ENCODE measurements at places on chromosomes 4 and X. TPM values are rescaled to one million over a fixed set of nuclear protein-coding genes. Genes with fewer than 3 reads are reported as not detected.

DNA sequence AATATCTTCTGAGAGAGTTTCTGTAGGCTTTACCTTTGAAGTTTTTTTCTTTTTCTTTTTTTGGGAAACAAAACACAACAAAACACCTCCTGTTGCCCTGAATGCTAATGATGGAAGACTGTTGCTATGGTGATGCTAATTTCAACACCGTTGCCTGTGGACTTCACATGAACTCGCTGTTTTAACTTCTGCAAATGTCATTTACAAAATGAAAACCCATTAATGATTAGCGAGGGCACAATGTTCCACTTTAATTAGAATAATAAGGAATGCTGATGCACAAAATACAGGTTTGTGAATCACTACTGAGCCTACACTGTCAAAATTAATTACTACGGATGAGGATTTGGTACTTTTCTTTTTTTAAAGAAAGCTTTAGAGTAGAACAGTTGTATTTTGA, 227.1 kb upstream of the FTHL17 start:
- H3K27ac ChIP-seq = no peak overlapping the region
- no peaks in the 10 kb centered on the region for H3K36me3 ChIP-seq
- DNase-seq = no peak
- H3K4me3 ChIP-seq = no peak overlapping the region
- H3K4me1 ChIP-seq = no peaks in the 10 kb centered on the region

- no peaks in the 10 kb centered on the region for H3K27me3 ChIP-seq
- H3K4me1 ChIP-seq = no peaks in the 10 kb centered on the region
- H3K27ac ChIP-seq = no peak overlapping the region
- no peak overlapping the region for H3K4me3 ChIP-seq
Observed at GRCh38 chrX:12080265-12080664, 58.0 kb upstream of the FRMPD4 start.

NAA11 gene
- total RNA-seq = not detected

DNA sequence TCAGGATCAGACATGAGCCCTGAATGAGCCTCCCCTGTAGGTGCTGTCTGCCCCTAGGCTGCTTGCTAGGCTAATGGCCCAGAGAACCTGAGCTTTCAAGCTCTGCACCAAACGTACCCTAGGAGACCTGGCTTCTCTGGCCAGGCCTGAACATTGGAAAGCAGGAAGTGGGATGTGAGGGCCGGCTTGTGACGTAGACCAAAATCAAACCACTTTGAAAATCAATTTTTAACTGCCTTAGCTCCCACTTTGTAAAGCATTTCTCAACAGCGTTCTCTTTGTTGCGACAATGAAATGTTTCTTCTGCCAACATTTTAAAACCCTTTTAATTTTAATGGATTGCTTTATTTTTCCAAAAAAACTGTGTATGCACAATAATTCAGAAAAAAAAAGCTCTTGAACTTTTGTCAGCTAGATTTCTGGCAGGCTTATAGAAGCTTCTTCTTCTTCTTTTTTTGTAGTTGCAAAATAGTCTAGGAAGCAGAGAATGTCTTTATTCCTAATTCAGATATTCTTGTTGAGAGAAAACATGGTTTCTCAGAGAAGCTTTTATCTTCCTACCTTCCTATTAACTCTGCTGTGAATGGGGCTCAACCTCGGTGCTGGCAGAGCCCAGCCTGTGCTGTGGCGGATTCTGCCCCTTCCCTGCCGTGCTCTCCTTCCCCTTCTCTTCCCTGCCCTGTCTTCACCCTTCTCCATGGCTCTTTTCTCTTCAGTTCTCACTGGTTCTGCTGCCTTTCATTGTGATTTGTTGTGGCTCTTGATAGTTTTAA, 145.2 kb upstream of the SFRP2 start:
- H3K4me3 ChIP-seq = no peak overlapping the region
- no peak for DNase-seq
- H3K36me3 ChIP-seq = no peaks in the 10 kb centered on the region
- H3K4me1 ChIP-seq = no peaks in the 10 kb centered on the region
- H3K27ac ChIP-seq = no peak overlapping the region

SCRG1 gene
- total RNA-seq = not detected

DNA sequence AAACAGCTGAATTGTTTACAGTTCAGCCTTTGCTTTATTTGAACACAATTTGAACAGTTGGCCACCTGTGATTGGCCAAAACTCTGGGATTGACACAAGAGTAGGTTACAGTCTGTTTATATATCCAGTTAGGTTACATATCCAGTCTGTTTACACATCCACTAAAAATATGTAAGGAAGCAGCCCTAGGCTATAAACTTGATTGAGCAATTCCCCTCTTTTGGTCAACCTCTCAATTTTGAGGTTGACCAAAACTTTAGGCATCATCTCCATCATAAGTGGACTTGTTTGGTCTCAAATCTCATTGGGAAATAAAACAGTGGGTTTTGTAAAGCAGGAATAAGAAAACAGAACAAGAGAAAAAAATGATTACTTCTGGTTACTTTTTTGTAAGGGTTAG, 190.8 kb downstream of the SPATA18 start:
- no peak overlapping the region for H3K4me3 ChIP-seq
- no peak overlapping the region for H3K27ac ChIP-seq
- H3K27me3 ChIP-seq = no peaks in the 10 kb centered on the region
- H3K4me1 ChIP-seq = no peaks in the 10 kb centered on the region
- H3K36me3 ChIP-seq = no peaks in the 10 kb centered on the region

GUCY1A1 gene
- total RNA-seq = 0.45 TPM

- H3K27me3 ChIP-seq = no peaks in the 10 kb centered on the region
- H3K4me3 ChIP-seq = no peak overlapping the region
- no peak overlapping the region for H3K27ac ChIP-seq
- H3K4me1 ChIP-seq = peaks cover 10% of the 10 kb centered on the region
- peak; percentile 37 for DNase-seq
Observed at GRCh38 chr4:103046416-103047290, 27.1 kb upstream of the SLC9B1 start.

GRCh38 chr4:80484712-80485111, 149.2 kb downstream of the CFAP299 start:
- no peaks in the 10 kb centered on the region for H3K27me3 ChIP-seq
- H3K4me3 ChIP-seq = no peak overlapping the region
- no peaks in the 10 kb centered on the region for H3K4me1 ChIP-seq
- no peak for DNase-seq
- H3K27ac ChIP-seq = no peak overlapping the region
- no peaks in the 10 kb centered on the region for H3K36me3 ChIP-seq

DNA sequence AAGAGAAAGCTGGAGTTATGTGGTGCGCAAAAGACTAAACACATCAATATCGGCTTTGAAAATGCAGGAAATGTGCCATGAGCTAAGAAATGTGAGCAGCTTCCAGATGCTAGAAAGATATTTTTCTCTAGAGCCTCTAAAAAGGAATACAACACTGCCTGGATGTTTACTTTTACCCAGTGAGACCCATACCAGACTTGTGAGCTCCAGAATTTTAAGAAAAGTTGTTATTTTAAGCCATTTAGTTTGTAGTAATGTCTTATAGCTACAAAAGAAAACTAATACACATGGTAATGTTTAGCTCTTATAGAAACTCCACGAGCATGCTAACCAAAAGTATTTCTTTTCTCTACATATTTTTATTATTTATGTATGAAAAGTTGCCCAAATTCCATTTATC, 1389.4 kb downstream of the C4orf33 start:
- no peak overlapping the region for H3K4me3 ChIP-seq
- H3K4me1 ChIP-seq = no peaks in the 10 kb centered on the region
- no peaks in the 10 kb centered on the region for H3K27me3 ChIP-seq
- H3K36me3 ChIP-seq = no peaks in the 10 kb centered on the region
- no peak overlapping the region for H3K27ac ChIP-seq

GRCh38 chrX:7316887-7317286, 168.9 kb upstream of the PUDP start:
- no peaks in the 10 kb centered on the region for H3K27me3 ChIP-seq
- no peaks in the 10 kb centered on the region for H3K4me1 ChIP-seq
- H3K27ac ChIP-seq = no peak overlapping the region

P2RY10 gene
- 42.2 TPM for total RNA-seq

GRCh38 chrX:108734426-108734825, 1.9 kb downstream of the IRS4 start:
- H3K4me1 ChIP-seq = no peaks in the 10 kb centered on the region
- peaks cover 31% of the 10 kb centered on the region for H3K27me3 ChIP-seq
- no peak overlapping the region for H3K4me3 ChIP-seq
- no peaks in the 10 kb centered on the region for H3K36me3 ChIP-seq
- DNase-seq = no peak
- no peak overlapping the region for H3K27ac ChIP-seq

SUPT20HL1 gene
- total RNA-seq = not detected

APLN gene
- total RNA-seq = 3.5 TPM

BTK gene
- 1.3 TPM for total RNA-seq

GRCh38 chrX:47633689-47634590, 4.2 kb upstream of the CFP start:
- H3K27ac ChIP-seq = no peak overlapping the region
- no peak overlapping the region for H3K4me3 ChIP-seq
- H3K4me1 ChIP-seq = peaks cover 23% of the 10 kb centered on the region
- no peaks in the 10 kb centered on the region for H3K27me3 ChIP-seq
- no peak for DNase-seq
- H3K36me3 ChIP-seq = peaks cover 19% of the 10 kb centered on the region

DNA sequence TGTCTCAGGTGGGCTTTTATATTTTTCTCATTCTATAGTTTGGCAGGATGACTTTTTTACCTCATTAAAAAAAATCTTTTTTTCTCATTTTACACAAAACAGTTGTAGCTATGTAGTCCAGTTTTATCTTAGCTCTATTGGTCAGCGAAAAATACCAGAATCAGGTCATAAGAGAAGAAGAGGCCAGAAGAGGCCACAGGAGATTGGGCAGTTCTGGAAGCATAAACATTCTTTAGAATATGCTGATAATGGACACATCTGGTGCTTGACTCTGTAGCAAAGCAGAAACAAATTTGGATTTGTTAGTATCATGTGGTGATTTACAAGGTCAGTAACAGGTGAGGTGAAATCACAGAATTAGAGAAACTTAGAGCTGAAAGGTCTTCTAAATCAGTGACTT, 66.6 kb upstream of the ARHGAP24 start:
- H3K4me3 ChIP-seq = no peak overlapping the region
- H3K27ac ChIP-seq = no peak overlapping the region
- H3K4me1 ChIP-seq = no peaks in the 10 kb centered on the region
- H3K27me3 ChIP-seq = no peaks in the 10 kb centered on the region

- no peak for DNase-seq
- H3K27me3 ChIP-seq = no peaks in the 10 kb centered on the region
- H3K27ac ChIP-seq = no peak overlapping the region
- H3K4me3 ChIP-seq = no peak overlapping the region
Observed at GRCh38 chr4:19193274-19193981, 1058.3 kb upstream of the SLIT2 start.

DNA sequence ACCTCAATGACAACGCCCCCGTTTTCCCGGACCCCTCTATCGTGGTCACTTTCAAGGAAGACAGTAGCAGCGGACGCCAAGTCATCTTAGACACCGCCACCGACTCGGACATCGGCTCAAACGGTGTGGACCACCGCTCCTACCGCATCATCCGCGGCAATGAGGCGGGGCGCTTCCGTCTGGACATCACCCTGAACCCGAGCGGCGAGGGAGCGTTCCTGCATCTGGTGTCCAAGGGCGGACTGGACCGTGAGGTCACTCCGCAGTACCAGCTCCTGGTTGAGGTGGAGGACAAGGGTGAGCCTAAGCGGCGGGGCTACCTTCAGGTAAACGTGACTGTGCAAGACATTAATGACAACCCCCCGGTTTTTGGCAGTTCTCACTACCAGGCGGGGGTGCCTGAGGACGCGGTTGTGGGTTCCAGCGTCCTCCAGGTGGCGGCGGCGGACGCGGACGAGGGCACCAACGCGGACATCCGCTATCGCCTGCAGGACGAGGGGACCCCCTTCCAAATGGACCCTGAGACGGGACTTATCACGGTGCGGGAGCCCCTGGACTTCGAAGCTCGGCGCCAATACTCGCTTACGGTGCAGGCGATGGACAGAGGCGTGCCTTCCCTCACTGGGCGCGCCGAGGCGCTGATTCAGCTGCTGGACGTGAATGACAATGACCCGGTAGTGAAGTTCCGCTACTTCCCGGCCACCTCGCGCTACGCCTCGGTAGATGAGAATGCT, 2.2 kb downstream of the FAT4 start:
- H3K36me3 ChIP-seq = no peaks in the 10 kb centered on the region
- DNase-seq = no peak
- peak overlapping the region; percentile 51 for H3K4me3 ChIP-seq
- H3K27ac ChIP-seq = no peak overlapping the region

TEX13D gene
- not detected for total RNA-seq

GRCh38 chr4:14783011-14783877, 219.0 kb upstream of the CPEB2 start:
- peaks cover 17% of the 10 kb centered on the region for H3K4me1 ChIP-seq
- peak overlapping the region; percentile 57 for H3K27ac ChIP-seq
- no peaks in the 10 kb centered on the region for H3K36me3 ChIP-seq

DNA sequence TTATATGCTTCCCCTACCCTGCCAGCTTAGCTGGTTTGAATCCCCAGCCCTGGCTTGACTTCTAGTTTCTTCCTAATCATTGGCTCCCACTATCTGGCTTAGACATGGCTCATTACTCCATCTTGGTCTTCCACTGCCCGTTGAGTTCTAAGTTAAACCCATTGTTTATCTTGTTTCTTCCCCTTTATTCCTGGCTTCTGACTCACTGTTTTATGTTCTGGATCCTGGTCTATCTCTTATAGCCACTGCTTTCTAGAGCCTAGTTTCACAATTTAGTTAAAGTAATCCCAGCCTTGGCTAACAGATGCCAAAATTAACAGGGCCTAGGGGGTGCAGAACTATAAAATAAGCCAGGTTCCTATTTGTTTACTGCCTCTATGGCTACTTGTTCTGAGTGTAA, 120.9 kb downstream of the ARHGEF9 start:
- DNase-seq = no peak
- H3K27ac ChIP-seq = no peak overlapping the region
- no peaks in the 10 kb centered on the region for H3K27me3 ChIP-seq
- peaks cover 18% of the 10 kb centered on the region for H3K36me3 ChIP-seq
- no peak overlapping the region for H3K4me3 ChIP-seq
- H3K4me1 ChIP-seq = no peaks in the 10 kb centered on the region

DNA sequence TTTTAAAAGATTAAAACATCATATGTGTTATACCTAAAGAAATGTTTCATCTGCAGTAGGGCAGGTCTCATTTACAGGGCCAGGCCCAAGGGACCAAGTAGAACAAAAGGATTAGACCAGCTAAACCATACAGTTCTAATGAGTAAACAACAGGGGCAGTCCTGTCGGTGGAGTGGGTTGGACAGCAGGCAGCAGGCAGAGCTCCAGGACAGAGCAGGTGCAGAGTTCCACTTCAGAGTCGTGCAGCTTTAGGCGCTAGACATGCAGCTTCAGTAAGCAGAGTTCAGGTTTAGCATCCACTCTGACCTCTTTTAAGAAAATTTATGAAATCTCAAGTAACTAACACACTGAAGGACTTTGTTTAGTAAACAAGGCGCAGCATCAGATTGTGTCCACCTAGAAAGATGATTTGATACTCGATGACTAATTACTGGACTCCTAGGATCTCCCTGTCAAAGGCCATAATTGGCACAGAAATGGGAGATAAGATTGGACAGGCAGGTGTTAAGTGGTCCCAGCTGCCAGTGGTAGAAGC, 487.7 kb upstream of the INTU start:
- DNase-seq = no peak
- H3K27me3 ChIP-seq = no peaks in the 10 kb centered on the region
- H3K36me3 ChIP-seq = no peaks in the 10 kb centered on the region

Data from activated CD8-positive, alpha-beta T cell treated with anti-CD3 and anti-CD28 coated beads for 36 hours (primary cell).